ENCODE measurements at places on chromosomes 11 and 22.
A peak's percentile ranks its signal among the peaks of the same experiment; 100 is the strongest.

- peak; percentile 57 for DNase-seq
These were observed 23.3 kb upstream of the SERPIND1 start for GRCh38 chr22:20750461-20751184.

- no peak for DNase-seq
These were observed 24.2 kb downstream of the MED15 start for GRCh38 chr22:20531404-20532201.

GRCh38 chr22:28907311-28908008 lies 24.1 kb downstream of the ZNRF3 start:
- no peak for DNase-seq

GRCh38 chr11:65928667-65929066 lies 9.4 kb downstream of the DRAP1 start:
- no peak for DNase-seq

GRCh38 chr11:110710628-110711381 lies 1.4 kb downstream of the ARHGAP20 start:
- DNase-seq = no peak

- no peak for DNase-seq
These were observed 40.5 kb downstream of the BRD1 start for GRCh38 chr22:49786976-49787706.

GRCh38 chr22:22109693-22110466 lies 127.3 kb upstream of the TOP3B start:
- DNase-seq = no peak

DNA sequence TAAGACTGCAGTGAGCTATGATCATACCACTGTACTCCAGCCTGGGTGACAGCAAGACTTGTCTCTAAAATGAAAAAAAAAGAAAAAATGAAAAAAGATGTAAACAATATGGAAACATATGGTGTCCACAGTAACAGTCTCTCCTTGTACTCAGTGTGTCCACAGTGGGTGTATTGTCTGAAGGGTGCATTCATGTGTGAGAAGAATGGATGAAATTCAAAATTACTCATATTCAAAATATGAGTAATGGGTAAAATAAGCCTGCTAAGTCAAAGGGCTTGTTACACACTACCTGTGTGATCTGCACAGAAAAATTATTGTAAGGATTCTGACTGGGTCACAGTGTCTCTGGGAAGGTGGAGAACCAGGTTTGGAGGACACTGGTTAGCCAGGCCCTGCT lies 26.9 kb downstream of the PPFIA1 start:
- DNase-seq = no peak

GRCh38 chr22:28442711-28443525 lies 236.7 kb downstream of the TTC28 start:
- DNase-seq = no peak

- no peak for DNase-seq
These were observed 50.5 kb upstream of the WNT7B start for GRCh38 chr22:46027211-46028105.

GRCh38 chr11:132655187-132655855 lies 877.0 kb downstream of the OPCML start:
- no peak for DNase-seq

- DNase-seq = no peak
These were observed 4.9 kb downstream of the DERL3 start for GRCh38 chr22:23833911-23834317.

DNA sequence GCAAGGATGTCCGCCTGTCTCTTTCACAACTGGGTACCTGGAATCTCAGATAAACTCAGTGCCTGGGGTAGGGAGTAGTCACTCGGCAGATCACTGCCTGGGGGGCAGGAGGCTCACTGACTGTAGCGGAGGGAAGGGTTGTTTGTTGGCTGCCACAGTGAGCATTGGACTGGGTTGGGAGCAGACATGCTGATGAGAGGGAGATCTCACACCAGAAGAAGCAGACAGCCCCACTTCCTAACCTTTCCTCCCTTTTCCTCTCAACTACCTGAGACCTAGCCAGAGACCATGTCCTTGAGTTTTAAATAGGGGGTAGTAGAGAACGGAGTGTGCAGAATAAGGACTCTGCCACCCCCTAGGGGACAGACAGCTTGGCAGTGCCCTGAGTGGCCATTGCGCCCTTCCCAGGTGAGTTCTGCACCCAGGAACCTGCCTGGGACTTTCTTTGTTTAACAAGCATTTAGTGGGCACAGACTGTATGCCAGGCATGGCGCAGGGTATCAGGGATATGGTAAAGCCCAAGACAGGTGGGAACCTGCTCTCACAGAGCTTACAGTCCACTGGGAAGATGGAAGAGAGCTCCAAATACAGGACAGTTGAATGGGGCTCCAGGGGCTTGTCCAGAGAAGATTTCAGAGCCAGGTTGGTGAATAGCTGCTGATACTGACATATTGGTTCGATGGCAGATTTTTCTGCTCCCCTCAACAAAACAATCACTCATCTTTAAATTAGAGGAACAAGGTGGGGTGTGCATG lies 115.7 kb upstream of the NNMT start:
- DNase-seq = no peak

DNA sequence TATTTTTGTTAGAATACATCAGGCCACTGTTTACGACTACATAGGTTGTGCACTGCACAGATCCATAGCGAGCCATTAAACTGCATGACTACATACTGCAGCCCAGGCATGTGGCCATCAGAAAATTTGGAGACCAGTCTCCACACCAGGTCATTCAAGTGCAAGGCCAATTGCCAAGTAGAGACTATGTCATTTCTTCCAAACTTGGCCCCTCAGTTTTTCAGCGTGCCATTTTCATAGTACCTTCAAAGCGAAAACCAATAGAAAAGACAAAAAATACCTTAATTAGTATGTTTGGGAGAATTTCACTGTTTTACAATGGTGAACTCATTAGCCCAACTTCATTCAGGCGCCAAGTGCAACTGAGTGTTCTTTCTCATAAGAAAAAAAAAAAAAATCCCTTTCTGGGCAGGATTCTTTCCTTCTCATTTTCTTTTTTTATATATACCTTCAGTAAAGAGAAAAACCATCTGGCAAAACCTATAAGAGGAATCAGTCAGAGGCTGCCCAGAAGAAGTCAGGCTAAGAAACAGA lies 30.4 kb downstream of the PAMR1 start:
- no peak for DNase-seq

Measured in pulmonary artery endothelial cell (primary cell).